ENCODE measurements at places on chromosomes 1 and 21. TPM values are rescaled to one million over a fixed set of nuclear protein-coding genes. Genes with fewer than 3 reads are reported as not detected.

Gene NBPF19
- 1.9 TPM for total RNA-seq

Gene CELF3
- 274 TPM for total RNA-seq

Gene PCAT6
- 7.7 TPM for total RNA-seq

DNA sequence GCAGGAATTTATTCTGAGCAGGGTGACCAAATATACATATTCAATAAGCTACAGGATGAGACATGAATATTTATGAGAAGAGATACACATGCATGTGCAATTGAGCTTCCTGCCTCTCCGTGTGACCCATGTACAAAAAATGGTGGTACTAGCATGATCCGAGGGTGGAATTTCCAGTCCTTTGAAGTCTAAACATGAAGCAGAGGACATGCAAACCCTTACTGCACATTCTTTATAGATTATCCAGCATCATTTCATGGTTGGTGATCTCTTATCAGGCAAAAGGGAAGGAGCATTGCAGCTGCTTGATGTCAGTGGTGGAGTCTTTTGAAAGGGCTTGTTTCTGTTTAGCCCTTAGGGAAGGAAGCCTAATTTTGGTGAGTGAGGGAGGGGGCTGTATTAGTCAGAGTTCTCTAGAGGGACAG lies 448.6 kb downstream of the SETD4 start:
- DNase-seq, result no peak

GRCh38 chr1:219427989-219428388 lies 184.9 kb downstream of the ZC3H11B start:
- DNase-seq, result no peak

- DNase-seq, result no peak
Observed at GRCh38 chr1:169949139-169949538, 55.4 kb upstream of the SCYL3 start.

All from glutamatergic neuron (in vitro differentiated cells).